ENCODE measurements at places on chromosomes 5 and 9.

- no peak for DNase-seq
Measured at GRCh38 chr9:86721843-86722705, 225.2 kb downstream of the GAS1 start.

- no peak for DNase-seq
Measured at GRCh38 chr9:88681434-88681833, 146.5 kb downstream of the NXNL2 start.

DNA sequence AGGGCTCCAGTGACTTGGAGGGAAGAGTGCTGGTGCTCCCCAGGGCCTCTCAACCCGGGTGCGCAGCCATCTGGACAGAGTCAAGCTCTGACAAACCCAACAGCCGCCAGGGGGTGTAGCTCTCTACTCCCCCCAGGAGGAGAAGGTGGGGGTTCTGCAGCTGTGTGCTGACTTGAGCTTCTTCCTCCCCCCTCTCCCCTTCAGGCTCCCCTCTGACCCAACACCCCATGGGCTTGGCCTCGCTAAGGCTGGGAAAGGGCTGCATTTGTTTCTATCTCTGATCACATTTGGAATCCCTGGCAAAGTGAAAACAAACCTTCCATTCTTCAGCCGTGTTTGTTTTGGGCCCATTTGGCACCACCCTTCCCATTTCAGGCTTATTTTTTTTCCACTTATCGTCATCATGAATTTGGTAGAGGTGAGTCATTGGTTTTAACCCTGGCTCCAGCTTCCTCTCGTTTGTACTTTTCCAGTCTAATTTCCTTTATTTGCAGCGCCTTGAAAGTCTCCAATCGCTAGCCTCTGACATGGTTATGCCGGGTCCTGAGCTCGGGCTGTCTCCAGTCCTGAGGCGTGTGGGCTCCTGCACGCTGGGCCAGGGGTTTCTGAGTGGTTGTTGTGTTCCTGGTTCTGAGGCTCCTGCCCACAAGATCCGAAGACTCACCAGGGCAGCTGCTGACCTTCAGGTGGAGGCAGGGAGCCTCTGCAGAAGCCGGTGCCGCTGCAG lies 36.1 kb downstream of the DAP start:
- no peak for DNase-seq

DNA sequence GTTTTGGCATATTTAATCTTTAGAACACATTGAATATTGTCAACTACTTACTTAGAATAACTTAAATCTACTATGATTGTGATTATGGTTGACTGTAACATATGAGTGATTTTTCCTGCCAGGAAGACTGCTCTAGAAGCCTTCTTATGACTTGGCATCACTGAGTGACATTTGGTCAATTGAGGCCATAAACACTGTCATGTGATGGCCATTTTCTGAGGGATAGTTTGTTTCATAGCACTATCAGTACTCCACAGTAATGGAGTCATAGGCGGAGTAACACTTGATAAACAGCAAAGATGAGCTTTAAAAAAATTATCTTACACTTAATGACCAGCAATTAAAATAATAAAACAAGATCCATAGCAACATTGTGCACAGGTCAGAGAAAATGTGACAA lies 31.0 kb downstream of the C9orf40 start:
- DNase-seq = no peak

GRCh38 chr9:100126423-100126822 lies 27.4 kb downstream of the INVS start:
- DNase-seq = no peak

DNA sequence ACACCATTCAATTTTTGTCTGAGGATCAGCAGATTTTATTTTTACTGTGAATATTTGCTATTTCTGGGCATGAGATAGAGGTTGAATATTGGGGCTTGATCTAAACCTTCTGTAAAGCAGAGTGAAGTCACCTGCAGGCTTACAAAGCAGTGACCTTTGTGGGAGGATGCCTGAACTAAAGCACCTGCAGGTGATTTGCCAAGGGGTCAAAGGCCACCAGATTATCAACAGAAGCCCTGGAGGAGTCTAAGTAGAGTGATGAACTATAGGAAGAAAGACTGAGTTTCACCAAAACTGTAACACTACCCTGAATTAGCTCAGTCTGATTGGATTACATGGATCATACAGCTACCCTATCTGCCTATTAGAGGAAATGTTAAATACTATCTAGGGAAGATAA lies 144.3 kb upstream of the PRLR start:
- no peak for DNase-seq

- no peak for DNase-seq
Measured at GRCh38 chr5:139740992-139741672, 54.5 kb upstream of the PSD2 start.

GRCh38 chr9:134438195-134438788 lies 112.0 kb downstream of the RXRA start:
- DNase-seq = no peak

GRCh38 chr5:142659405-142659804 lies 26.5 kb downstream of the FGF1 start:
- no peak for DNase-seq

GRCh38 chr9:129979071-129979745 lies 63.8 kb downstream of the FNBP1 start:
- DNase-seq = no peak

- DNase-seq = no peak
Measured at GRCh38 chr9:134230942-134231325, 66.6 kb upstream of the RNU6ATAC start.

GRCh38 chr5:146624179-146624578 lies 108.2 kb upstream of the GPR151 start:
- no peak for DNase-seq

All from GM06990 (cell line).